ENCODE measurements at places on chromosomes 4 and X. TPM values are rescaled to one million over a fixed set of nuclear protein-coding genes. Genes with fewer than 3 reads are reported as not detected.

DNA sequence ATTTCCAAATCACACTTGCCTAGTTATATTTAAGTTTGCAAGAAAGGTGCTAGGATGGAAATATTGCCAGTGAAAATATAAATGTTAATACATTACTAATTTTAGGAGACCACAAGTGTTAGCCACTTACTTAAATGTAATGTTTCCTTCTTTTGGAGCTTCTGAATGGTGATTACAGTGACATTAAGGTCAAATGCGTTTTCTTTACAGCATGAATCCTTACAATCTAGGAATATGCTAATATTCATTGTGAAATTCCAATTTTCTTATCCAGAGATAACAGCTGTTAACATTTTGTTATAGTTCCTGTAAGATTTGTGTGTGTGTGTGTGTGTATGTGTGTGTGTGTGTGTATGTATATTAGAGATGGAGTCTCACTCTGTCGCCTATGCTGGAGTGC lies 70.2 kb upstream of the NUDT6 start:
- no peak overlapping the region for H3K27ac ChIP-seq
- H3K27me3 ChIP-seq, result peaks cover 2% of the 10 kb centered on the region
- H3K36me3 ChIP-seq, result peaks cover 36% of the 10 kb centered on the region

DNA sequence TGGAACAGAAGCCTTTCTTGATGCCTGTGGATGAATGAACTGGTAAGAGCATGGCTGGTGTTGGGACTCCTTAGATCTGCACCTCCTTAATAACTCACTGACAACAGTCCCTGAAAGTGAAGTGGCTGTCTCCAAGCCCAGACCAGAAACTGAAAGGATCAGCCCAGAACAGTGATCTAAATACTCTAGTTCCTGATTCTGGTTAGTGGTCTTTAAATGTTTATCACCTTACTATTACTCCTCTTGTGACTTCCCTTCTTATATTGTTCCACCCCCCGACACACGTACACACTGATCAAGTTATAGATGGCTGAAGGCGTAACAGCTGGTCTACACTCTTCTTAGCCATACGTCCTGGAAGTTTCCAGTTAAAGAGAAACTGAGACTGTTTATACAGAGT lies 33.8 kb upstream of the ARMCX2 start:
- no peak for DNase-seq
- H3K4me3 ChIP-seq, result no peak overlapping the region
- H3K27me3 ChIP-seq, result peaks cover 28% of the 10 kb centered on the region
- no peak overlapping the region for H3K27ac ChIP-seq

XG gene
- not detected for polyA plus RNA-seq

CHRDL1 gene
- polyA plus RNA-seq, result not detected

GRCh38 chr4:155391932-155392331 lies 15.2 kb upstream of the MAP9 start:
- DNase-seq, result no peak
- no peak overlapping the region for H3K4me3 ChIP-seq
- H3K27ac ChIP-seq, result no peak overlapping the region
